ENCODE measurements at places on chromosomes 3 and 15.

GRCh38 chr3:42025370-42026138 lies 63.7 kb upstream of the ULK4 start:
- DNase-seq, result no peak

GRCh38 chr15:38134252-38134651 lies 118.4 kb upstream of the SPRED1 start:
- DNase-seq, result no peak

DNA sequence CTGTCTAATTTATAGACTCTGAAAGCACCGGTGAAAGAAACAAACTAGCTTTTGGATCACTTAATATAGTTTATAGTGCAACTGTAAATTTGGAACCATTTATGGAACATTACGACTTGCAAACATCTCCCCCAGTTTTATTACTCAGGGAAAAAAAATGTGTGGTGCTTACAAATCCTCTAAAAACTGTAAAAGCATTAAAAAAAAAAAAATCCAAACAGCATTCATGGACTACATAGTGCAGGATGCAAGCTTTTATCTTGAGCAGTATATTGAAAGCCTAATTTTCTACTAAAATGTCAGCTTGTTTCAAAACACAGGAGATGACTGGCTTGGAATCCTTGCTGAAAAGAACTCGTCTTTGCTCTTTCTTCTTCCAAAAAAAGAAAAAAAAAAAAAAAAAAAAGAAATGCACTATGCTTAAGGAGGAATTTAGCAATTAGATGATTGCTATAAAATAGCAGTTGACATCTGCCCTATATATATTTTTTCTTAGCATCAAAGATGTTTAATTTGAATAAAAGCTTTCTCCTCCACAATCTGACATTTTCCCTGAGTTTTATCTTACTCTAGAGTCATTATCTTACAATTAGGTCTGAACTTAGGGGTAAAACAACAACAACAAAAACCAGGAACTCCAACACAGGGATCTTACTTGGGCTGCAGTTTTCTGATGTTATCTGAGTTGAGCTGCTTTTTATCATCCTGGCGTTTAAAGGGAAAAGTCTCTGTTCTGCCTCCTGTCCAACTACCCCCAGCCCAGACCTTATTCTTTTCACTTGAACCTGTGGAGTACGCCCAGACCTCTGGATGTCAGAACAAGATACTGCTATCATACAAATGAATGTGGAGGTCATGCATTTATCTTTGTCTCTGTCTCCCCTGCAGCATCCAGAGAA lies 62.6 kb upstream of the PDZRN3 start:
- no peak for DNase-seq

- no peak for DNase-seq
Observed at GRCh38 chr3:187822402-187822801, 77.1 kb upstream of the BCL6 start.

GRCh38 chr3:37024092-37024491 lies 30.8 kb downstream of the MLH1 start:
- DNase-seq, result no peak

- no peak for DNase-seq
Observed at GRCh38 chr3:3800685-3801493, 1.7 kb downstream of the LRRN1 start.

- no peak for DNase-seq
Observed at GRCh38 chr3:41115069-41115468, 84.2 kb upstream of the CTNNB1 start.

- no peak for DNase-seq
Observed at GRCh38 chr15:77631745-77632533, 773 bp downstream of the LINGO1 start.

DNA sequence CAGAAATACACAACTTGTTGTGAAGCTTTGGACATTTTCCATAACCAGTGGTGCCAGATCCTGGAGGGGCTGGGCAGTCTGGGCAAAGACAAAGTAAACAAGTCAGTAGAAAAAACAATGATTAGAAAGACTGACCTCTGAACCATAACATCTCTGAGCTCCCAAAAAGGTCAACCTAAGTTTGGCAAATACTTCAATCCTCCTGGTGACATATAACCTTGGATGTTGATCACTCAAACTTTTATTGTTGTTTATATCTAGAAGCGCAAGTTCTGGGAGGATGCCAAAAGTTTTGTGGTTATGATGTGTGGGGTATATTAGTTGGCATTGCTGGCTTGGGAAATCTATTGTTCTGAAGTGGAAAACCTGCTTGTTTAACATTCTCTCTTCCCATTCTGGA lies 257.7 kb downstream of the DIPK2A start:
- no peak for DNase-seq

GRCh38 chr3:149881879-149882278 lies 68.9 kb downstream of the RNF13 start:
- DNase-seq, result no peak

DNA sequence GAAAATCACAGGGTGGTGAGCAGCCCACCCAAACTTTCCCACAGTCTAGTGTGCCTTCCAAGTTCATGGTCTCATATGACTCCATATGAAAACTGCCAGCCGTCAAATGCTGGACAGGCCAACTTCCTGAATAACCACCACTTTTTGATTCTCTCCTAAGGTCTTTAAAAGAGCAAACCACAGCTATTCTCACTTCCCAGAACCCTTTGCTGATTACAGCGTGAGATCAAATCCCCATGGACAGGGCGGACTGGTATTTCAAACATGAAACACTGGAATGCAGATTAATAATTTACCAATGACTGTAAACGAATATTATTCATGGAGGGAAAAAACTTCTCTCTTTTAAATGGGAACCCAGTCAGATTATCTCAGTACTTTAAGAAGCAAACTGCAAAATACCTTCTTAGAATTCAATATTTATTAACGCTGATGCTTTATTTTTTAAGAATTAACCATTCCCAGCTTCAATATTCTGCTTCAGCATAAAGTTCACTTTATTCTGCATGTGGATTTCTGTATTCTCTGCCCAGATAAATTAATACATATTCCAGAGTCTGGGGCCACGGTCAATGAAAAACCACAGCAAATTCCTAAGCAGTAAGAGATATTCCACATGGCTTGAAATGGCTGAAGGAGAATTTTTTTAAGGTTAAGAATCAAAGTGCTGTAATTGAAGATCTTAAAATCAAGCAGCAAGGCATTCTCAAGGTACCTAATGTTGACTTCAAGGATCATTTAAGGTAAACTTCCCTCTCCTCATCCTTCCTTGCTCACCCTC lies 42.9 kb downstream of the MYO1E start:
- DNase-seq, result no peak

DNA sequence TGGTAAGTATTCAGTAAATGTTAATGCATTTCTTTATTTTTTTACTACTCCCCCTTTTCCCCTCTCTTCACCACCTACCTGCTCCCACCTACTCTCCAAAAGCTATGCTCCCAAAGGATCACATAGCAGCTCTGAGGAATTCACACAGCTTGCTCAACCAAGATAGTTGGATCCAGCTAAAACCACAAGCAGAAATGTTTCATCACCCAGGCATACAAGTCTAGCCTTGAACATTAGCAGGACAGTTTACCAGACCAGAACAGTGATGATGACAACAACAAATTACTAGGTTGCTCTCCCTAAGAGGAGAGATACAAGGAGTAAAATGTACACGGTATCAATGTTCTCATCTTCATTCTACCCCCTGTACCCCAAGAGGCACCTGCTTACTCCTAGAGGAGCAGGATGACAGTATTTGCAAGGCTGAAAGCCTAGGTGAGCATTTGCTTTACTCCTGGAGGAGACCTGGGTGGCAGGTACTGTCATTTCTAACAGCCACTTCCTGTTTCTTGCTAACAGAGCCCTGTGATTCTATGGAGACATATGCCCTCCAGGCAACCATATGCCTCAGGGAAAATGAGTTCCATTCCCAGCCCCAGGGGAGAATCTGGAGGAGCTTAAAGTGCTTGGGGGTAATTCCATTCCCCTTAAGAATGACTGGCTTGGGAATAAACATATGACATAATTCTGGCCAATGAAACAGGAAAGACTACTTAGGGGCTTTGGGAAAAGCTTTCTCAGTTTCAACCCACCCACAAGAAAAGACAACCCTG lies 237.5 kb downstream of the NTRK3 start:
- no peak for DNase-seq

DNA sequence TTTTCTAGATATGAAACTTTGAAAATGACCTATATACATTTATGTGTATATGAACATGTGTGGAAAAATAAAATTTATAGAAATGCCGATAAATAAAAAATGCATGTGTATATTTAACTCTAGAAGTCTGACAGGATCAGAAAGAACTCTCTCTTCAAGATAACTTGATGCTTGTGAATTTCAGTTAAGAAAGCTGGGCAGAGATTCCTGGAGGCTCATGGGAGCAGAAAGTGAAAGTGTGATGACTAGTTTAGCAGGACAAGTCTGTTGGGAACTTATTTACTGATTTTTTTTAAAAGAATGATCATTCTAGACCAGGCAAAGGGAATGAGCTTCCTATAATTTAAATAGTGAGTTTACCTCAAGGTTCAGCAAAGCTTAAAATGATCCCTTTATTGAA lies 81.5 kb upstream of the KCNAB1 start:
- DNase-seq, result no peak

- DNase-seq, result no peak
Observed at GRCh38 chr3:133401374-133402135, 1.7 kb downstream of the BFSP2 start.

- DNase-seq, result no peak
Observed at GRCh38 chr15:63474810-63475316, 29.5 kb upstream of the USP3 start.

DNA sequence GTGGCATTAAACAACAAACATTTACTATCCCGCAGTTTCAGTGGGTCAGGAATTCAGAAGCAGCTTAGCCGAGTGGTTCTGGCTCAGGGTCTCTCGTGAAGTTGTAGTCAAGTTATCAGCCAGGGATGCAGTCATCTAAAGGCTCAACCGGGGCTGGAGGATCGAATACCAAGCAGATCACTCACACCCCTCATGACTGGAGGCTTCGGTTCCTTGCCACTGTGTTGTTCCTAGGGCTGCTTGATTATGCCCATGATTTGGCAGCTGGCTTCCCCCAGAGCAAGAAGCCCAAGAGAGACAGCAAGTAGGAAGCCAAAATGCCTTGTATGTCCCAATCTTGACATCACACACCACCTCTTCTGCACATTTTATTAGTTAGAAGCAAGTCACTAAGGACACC lies 33.9 kb upstream of the CDCP1 start:
- DNase-seq, result no peak

DNA sequence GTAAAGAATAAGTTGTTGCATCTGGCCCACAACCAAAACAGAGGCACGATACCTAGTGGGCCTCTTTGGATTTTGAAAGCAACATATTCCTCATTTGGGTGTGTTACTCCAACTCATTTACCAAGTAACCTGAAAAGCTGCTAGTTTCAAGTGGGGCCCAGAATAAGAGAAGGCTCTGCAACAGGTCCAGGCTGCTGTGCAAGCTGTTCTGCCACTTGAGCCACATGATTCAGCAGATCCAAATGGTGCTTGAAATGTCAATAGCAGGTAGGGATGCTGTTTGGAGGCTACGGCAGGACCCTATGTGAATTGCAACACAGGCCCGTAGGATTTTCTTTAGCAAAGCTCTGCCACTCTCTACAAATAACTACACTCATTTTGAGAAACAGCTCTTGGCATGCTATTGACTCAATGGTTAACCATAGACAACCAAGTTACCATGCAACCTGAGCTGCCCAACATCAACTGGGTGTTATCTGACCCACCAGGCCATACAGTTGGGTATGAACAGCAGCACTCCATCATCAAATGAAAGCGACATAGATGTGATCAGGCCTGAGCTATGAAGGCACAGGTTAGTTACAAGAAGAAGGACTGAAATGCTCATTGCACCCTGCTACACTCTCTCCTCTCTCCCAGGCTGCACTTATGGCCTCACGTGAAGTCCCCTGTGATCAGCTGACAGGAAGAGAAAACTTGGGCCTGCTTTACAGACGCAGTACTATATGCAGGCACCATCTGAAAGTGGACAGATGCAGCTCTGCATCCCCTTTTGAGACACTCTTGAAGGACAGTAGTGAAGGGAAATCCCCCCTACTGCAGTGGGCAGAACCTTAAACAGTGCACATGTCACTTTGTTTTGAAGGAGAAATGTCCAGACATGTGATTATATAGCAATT lies 9.5 kb upstream of the MCF2L2 start:
- DNase-seq, result no peak

GRCh38 chr3:194993896-194994295 lies 277.1 kb downstream of the XXYLT1 start:
- no peak for DNase-seq

DNA sequence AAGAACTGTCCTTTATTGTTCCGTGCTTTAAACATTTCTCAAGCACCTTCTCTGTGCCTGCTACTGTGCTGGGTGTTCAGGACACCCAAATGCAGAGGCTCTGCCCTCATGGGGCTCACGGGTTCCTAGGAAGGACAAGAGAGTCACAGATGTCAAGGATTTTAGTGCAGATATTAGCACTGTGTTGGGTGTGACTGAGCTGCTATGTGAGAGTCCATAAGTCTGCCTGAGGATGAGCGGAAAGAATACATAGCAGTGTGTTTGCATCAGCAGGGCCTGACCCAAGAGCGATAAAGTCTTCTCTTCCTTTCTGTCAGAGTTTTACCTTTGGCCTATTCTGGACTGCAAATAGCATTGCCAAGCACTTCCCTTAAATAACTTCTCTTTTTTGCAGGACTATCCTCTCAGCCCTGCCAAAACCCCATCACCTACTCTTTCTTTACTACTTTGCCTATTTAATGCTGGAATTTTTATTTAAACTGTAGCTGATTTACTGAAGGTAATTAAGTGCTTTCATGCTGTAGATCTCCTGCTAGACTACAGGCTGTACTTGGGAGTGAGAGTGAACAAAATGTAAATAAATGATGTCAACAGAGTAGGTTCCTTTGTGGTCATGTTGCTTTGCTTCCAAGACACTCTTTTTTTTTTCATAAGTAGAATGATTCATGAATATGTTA lies 459.4 kb upstream of the TPRG1 start:
- no peak for DNase-seq

GRCh38 chr3:32934150-32934742 lies 17.2 kb upstream of the CCR4 start:
- no peak for DNase-seq

DNA sequence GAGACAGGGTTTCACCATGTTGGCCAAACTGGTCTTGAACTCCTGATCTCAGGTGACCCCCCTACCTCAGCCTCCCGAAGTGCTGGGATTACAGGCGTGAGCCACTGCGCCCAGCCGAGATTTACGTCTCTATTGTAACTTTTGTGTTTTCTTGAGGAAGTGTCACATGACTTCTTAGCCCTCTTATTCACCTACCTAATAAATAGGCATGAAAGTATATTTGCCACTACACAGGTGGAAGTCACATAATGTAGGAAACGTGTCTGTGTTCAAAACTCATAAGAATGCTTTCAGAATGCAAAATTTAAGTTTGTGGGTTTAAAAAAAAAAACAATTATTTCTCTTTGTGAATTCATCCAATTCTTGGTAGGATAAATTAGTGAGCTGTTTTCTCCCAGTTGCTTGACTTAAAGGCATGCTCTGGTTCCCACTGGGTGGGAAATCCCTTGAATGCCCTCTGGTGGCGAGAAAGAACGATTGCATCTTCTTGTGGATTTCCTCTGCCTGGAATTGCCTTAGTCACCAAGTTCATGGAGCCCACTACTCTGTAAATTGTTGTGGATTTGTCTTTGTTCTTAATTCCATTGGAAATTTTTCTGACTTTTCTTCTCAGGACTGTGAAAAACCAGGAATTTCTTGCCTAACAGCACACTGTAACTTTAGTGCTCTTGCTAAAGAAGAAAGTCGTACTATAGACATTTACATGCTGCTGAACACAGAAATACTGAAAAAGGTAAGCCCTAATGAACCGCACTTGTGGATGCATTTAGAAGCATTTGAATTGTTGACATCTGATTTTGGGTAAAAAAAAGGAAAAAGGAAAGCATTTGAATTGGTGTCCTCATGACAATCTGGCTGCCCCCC lies 82.2 kb upstream of the CTDSPL start:
- DNase-seq, result no peak

- DNase-seq, result no peak
Observed at GRCh38 chr3:37853691-37854413, 7.8 kb upstream of the CTDSPL start.

All from activated CD8-positive, alpha-beta memory T cell treated with anti-CD3 and anti-CD28 coated beads for 1 hour (primary cell).